ENCODE measurements at places on chromosomes 1 and 21.

DNA sequence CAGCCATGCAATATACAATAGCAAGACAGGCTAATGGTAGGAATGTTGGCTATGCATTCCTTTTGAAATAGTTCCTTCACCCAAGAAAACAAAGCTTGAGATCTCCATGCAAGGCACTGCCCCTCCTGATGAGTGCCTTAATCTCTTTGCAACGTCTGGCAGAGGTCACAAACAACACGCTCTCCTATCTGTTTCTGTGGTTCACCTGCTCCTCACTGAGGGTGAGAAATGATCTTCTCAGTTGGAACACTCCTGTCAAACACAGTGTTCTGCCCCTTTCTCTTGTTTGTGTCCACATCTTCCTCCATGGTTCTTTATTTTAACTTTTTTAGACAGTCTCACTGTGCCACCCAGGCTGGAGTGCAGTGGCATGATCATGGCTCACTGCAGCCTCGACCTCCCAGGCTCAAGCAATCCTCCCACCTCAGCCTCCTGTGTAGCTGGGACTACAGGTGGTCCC, 21.2 kb upstream of the XPR1 start:
- no peak for DNase-seq

GRCh38 chr1:205466595-205467220, 10.9 kb upstream of the BLACAT1 start:
- no peak for DNase-seq

DNA sequence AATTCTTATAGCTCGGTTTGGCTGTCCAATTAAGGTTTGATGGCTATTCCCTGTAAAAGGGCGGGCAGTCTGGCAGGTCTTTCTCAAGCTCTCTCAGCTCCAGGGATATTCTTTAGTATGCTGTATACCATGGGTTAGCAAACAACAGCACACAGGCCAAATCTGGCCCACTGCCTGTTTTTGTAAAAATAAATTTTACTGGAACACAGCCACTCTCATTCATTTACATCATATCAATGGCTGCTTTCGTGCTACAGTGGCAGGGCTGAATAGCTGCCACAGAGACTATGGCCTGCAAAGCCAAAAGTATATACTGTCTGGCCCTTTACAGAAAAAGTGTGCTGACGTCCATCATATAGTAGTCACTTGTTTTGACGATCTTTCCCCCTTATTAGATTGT, 32.0 kb downstream of the MACO1 start:
- DNase-seq, result no peak

DNA sequence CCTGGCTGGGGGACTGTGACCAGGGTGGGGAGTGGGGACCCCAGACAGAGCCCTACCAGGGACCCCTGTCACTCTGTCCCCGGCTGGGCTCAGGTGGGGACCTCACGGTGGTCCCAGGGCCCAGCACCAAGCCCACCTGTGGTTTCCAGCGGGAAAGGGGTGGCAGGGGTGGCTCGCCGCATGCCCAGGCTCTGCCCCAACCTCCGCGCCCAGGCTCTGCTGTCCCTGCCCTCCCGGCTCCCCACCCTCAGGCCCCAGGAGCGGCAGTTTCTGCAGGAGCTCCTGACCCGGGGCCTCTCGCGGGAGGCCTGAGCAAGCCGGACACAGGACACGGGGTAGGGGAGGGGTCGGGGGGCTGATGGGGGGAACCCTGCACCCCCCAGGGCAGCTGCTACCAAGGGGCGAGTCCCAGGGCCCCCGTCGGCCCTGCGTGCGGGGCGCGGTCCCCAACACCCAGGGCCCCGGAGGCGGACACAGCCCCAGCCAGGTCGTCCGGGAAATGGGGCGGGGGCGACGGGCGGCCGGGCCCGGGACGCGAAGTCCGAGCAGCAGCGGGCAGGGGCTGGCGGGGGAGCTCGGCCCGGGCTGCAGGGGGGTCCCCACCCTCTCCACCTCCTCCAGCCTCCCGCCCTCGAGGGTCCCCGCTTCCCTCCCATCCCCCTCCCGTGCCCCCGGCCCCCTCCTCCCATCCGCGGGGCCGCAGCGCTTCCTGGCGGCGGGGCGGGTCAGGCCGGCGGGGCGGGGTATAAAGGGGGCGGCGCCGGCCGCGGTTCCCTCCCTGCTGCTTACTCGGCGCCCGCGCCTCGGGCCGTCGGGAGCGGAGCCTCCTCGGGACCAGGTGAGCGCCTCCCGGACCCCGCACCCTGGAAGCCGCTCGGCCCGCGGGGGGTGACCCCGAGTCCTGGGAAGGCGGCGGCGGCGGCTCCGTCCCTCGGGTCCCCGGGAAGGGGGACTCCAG, at the start of gene COL6A2:
TSS of gene COL6A2 (plus strand) at position 777 of the 958 bp plus-strand sequence.
- no peak for DNase-seq

- DNase-seq, result no peak
Measured at GRCh38 chr1:244713332-244713731, 60.4 kb downstream of the DESI2 start.

DNA sequence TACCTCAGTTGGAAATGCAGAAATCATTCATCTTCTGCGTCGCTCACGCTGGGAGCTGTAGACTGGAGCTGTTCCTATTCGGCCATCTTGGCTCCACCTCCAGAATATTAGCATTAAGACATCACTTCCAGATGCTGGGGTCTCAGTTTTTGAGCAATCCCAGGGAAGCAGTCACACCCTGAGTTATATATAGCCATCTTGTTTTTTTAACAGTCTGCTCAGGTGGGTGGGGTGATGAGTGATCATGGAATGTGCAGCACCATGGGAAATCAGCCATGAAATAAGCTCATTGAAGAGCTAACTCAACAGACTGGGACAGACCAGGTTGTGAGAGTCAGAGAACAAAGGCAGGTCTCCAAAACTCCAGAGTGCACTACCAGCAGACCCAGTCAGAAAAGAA, 27.0 kb upstream of the HMGB4 start:
- no peak for DNase-seq

DNA sequence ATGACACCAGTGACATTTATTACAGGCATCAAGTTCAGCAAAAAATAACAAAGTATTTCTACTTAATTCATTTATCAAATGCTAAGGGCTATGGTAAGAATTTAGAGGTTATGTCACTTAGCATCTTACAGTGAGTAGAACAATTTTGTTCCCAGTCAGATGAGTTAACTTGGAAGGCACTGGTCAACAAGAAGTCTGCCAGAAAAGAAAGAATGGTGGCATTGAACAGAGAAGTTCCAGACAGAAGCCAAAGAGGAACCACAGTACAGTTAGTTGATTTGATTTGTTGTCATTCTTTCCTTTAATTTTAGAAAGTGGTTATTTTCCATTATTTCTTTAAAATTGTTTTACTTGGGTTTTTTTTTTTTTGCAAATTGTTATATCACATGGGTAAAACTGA, 232.2 kb upstream of the PKN2 start:
- DNase-seq, result no peak

GRCh38 chr1:233790662-233791371, 113.7 kb upstream of the SLC35F3 start:
- DNase-seq, result no peak

DNA sequence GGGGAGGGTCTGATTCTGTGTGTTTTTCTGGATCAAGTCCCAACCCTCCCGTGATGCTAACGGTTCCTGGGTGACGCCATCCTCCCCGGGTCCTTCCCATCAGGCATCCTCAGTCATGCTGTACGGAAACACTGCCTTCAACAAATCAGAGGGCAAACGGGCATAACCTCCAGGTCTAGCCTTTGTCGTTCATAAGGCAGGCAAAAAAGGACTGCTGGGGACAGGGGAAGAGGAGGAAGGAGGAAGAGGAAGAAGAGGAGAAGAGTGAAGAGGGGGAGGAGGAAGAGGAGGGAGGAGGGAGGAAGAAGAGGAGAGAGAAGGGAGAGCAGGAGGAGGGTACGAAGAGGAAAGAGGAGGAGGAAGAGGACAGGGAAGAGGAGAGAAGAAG, 84.4 kb downstream of the ITPKB start:
- no peak for DNase-seq

DNA sequence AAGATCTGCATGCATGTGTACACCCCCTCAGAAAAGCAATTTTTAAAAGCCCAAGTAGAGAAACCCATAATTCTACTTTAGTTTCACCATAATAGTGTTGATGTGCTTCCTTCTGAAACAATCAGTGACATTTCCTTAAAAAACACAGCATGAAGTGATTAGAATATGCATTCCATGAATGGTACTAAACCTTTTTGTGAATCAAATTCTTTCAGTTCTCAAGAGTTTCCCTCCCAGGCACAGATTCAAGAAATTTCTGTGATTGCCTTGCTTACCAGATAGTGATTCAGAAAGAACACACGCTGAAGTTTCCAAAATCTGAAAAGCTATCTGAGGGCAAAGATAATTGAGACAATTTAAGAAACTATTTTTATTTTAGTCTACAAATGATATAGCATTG, 136.4 kb upstream of the ADGRL2 start:
- no peak for DNase-seq

- DNase-seq, result no peak
Measured at GRCh38 chr1:4019147-4019521, 119.1 kb upstream of the C1orf174 start.

- no peak for DNase-seq
Measured at GRCh38 chr1:115134850-115135480, 45.7 kb upstream of the TSPAN2 start.

DNA sequence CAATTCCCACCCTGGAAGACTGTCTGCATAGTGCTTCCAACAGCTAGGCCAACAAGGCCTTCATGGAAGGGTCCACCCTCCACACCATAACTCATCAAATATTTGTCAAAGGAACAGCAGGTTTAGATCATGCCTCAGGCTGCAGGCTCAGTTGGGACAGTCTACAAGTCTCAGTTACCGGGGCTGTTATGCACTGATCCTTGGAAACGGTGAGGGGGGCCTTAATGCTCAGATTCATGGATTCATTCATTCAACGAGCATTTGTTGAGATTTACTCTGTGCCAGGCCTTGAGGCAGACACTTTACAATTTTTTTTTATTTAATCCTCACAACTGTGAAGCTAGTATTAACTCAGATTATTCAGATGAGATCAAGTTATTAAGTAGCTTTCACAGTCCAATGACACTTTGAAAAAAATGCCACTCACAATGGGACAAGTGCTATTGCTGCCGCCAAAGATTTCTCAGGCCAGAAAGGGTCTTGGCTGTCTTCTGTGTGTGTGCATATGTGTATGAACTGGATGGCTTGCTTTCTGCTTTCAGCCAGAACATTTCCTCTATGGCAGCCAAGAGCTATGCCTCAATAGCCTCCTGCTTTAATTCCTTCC, 8.9 kb upstream of the C1orf216 start:
- DNase-seq, result no peak

- DNase-seq, result no peak
Measured at GRCh38 chr1:82001345-82001744, 200.6 kb downstream of the ADGRL2 start.
